ENCODE measurements at places on chromosomes 13 and 19. TPM values are rescaled to one million over a fixed set of nuclear protein-coding genes. Genes with fewer than 3 reads are reported as not detected.

DNA sequence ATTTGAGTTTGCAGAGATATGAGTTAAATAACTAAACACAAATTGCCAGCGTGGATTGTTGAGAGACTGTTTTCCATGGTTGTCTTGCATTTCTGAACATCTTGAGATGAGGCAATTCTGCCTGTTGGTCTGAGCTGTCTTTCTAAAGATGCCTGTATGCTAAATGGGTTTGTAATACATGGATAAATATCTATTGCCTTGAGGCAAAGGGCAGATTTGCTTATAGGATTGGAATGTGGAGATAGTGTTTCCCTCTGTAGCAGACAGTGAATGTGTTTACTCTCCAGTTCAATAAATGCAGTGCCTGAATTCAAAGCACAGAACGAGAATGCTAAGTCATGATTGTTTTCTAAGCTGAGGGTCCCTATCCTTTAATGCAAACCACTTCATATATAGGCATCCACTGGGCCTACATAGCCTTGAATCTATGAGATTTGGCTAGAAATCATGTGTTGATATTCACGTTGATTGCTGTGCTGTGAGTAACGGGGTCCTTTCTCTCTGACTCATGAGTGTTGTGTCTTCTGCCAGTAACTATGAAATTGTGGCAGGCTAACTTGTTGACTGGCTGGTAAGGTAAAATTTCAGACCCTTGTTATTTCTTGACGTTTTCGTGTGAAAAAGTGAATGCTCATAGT lies 2554.8 kb downstream of the PCDH9 start:
- no peak for DNase-seq
- H3K27ac ChIP-seq = no peak overlapping the region
- H3K4me1 ChIP-seq = no peaks in the 10 kb centered on the region
- H3K27me3 ChIP-seq = no peaks in the 10 kb centered on the region
- H3K36me3 ChIP-seq = no peaks in the 10 kb centered on the region

- H3K4me3 ChIP-seq = no peak overlapping the region
- no peak for DNase-seq
- no peaks in the 10 kb centered on the region for H3K27me3 ChIP-seq
- H3K4me1 ChIP-seq = no peaks in the 10 kb centered on the region
- H3K27ac ChIP-seq = peak overlapping the region; percentile 63
These were observed 13.3 kb downstream of the PLIN4 start for GRCh38 chr19:4504891-4505569.

GRCh38 chr13:109191413-109191812 lies 562.0 kb downstream of the MYO16 start:
- no peaks in the 10 kb centered on the region for H3K36me3 ChIP-seq

CFAP97D2 gene
- not detected for total RNA-seq

ALKBH6 gene
- total RNA-seq = 28.5 TPM

- H3K4me1 ChIP-seq = no peaks in the 10 kb centered on the region
- no peak overlapping the region for H3K27ac ChIP-seq
- DNase-seq = no peak
- no peak overlapping the region for H3K4me3 ChIP-seq
- H3K27me3 ChIP-seq = peaks cover 83% of the 10 kb centered on the region
These were observed 66.3 kb downstream of the ZIC5 start for GRCh38 chr13:99905224-99905623.

- no peaks in the 10 kb centered on the region for H3K36me3 ChIP-seq
- H3K27ac ChIP-seq = no peak overlapping the region
- H3K4me1 ChIP-seq = no peaks in the 10 kb centered on the region
- H3K27me3 ChIP-seq = no peaks in the 10 kb centered on the region
- no peak for DNase-seq
These were observed 184.0 kb downstream of the IRS2 start for GRCh38 chr13:109602356-109602755.

DNA sequence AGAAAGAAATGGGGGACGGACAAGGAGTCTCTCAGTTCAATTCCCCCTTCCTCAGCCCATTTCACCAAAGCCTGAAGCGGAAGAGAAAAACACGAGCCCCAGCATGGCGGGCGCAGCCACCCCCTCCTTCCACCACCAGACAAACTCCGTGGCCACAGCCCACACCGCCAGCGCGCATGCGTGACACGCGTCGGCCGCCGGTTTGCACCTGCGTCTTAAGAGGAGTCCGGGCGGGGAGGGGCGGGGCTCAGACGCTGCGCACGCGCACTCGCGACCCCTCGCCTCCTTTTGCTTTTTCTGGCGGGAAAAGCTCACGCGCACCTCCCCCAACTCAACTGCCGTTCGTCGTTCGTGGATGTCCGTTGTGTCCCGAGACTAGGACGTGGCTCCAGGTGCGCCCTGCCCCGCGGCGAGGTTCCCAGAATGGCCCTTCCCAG lies at the start of gene KASH5:
TSS of gene KASH5 (plus strand) at position 314 of the 437 bp plus-strand sequence. CDS start 2,635 bp downstream, outside the sequence.
- DNase-seq = peak; percentile 77
- no peak within 1 kb of the TSS for H3K27ac ChIP-seq
- H3K36me3 ChIP-seq = no peaks in the 10 kb centered on the region
- H3K27me3 ChIP-seq = no peaks in the 10 kb centered on the region
- H3K4me1 ChIP-seq = peaks cover 3% of the 10 kb centered on the region

KIR3DL1 gene
- total RNA-seq = not detected

- no peaks in the 10 kb centered on the region for H3K36me3 ChIP-seq
- no peak overlapping the region for H3K27ac ChIP-seq
- H3K4me3 ChIP-seq = no peak overlapping the region
- peaks cover 9% of the 10 kb centered on the region for H3K4me1 ChIP-seq
- no peak for DNase-seq
These were observed 461.9 kb downstream of the KLF5 start for GRCh38 chr13:73520566-73521289.

- H3K4me1 ChIP-seq = peaks cover 12% of the 10 kb centered on the region
- no peak overlapping the region for H3K4me3 ChIP-seq
- H3K36me3 ChIP-seq = no peaks in the 10 kb centered on the region
- H3K27me3 ChIP-seq = no peaks in the 10 kb centered on the region
- no peak for DNase-seq
These were observed 73.7 kb upstream of the MEDAG start for GRCh38 chr13:30832377-30832776.

DNA sequence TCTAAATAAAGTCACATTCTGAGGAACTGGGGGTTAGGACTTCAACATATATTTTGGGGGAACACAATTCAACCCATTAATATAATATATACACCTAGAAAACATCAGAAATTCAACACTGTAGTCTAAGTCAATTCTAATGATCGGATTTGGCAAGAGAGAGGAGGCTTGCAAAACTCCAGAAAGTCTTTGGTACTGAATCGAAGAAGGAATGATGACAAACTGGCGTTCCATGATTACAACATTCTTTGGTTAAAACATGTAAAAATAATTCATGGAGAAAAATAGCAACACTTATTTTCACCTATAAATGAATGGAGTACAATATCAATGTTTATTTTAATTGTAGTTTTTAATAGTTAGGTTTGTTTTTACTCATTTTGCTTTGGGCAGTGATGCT lies 62.4 kb downstream of the MBNL2 start:
- no peak for DNase-seq
- peak overlapping the region; percentile 29 for H3K27ac ChIP-seq
- no peak overlapping the region for H3K4me3 ChIP-seq
- H3K4me1 ChIP-seq = no peaks in the 10 kb centered on the region
- no peaks in the 10 kb centered on the region for H3K36me3 ChIP-seq
